ENCODE measurements at places on chromosomes 2 and 18.

GRCh38 chr2:209321076-209321475 is 102.8 kb upstream of the MAP2 start:
- DNase-seq, result no peak

- no peak for DNase-seq
These were observed 253.4 kb upstream of the ZSWIM2 start for GRCh38 chr2:187102381-187102780.

DNA sequence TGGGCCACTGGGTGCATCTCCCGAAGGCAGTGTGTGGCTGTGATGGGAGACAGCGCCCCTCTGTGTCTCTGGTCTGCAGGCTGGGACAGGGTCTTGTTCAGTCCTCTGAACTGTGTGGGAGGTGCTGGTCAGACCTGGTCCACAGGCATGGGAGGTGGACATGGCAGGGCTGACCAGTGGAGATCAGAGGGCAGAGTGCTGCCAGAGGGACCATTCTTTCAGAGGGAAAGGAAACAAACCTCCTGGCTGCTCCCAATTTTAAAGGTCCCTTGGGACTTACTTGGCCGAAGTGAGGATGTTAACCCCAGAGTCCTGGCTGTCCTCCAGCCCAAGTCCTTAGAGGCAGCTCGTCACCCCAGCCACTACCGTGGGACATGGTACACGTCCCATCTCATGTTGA is 4.0 kb downstream of the CAPN13 start:
- no peak for DNase-seq

DNA sequence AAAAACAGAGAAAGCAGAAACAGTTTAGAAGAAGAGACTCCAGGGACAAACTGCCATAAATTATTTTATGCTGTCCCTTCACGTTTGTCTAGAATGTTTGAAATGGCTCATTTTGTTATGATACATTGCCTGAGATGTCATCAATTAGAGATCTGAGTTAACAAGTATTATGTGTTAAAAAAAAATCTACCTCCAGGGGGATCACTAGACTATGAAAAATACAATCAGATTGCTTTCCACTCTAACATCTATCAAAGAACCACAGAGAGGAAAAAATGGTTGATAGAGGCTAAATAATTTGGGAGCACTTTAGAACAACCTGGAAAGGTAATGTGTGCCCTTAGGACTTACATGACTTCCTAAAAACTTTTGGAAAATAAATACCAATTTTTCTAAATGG is 103.8 kb upstream of the CCDC150 start:
- no peak for DNase-seq

DNA sequence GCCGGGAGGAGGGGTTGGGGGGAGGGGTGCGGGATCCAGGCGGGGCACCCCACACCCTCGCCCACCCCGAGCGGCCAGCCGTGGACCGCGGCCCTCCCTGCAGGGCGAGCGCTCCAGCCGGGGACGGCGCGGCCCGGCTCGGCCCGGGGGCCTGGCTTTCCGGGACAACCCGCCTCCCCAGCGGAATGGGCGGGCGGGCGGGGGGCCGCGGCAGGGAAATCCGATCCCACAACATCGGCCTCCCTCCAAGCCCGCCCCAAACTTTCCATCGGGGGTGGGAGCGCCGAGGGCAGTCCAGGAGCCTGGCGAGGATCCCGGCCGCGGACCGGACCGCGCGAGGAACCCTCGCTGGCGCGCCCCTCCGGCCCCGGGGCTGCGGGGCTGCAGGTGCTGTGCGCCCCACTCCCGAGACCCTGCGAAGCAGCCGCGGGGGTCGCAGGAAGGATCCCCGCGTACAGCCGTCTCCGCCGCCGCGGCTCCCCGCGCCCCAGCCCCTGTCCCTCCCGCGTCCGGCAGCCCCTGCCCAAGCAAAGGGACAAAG is 529 bp downstream of the SEMA4C start:
- DNase-seq, result no peak

- no peak for DNase-seq
These were observed 183.8 kb downstream of the MYT1L start for GRCh38 chr2:2146969-2147900.

DNA sequence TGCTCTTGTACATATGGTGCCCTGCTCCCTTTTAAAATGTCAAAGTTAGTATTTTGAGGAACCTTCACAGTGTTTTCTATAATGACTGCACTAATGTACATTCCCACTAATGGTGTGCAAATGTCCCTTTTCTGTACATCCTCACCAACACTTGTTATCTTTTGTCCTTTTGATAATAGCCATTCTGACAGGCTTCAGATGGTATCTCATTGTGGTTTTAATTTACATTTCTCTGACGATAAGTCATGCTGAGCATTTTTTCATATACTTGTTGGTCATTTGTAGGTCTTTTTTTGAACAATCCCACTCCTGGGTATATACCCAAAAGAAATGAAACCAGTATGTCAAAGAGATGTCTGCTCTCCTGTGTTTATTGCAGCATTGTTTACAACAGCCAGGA is 268.3 kb downstream of the FBXO15 start:
- DNase-seq, result no peak

DNA sequence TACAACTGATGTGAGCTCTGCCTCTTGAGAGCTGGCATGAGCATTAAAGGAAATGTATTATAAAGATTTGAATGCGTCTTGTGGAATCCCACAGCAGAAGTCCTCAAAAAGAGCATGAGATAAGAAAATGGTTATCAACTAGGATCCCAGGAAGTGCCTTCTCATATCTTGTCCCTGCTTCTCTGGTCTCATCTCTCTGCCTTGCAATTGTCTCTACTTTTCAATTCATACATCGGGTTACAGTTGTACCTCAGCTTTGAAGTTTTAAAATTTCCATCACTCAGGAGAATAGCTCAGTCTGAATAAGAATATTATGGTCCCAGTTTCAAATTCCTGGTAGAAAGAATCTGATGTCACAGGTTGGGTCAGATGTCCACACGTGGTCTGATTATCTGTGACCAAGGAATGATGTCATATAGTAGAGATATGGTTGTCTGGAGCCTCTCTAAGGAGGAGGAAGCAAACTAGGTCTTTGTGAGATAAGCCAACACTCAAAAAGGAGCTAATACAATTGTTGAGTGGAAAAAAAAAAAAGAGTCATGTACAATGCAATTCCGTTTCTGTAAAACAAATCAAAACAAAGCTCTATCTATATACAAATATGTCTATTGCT is 21.7 kb upstream of the CCDC88A start:
- no peak for DNase-seq

GRCh38 chr2:24220554-24221291 is 45.9 kb downstream of the FAM228A start:
- no peak for DNase-seq

DNA sequence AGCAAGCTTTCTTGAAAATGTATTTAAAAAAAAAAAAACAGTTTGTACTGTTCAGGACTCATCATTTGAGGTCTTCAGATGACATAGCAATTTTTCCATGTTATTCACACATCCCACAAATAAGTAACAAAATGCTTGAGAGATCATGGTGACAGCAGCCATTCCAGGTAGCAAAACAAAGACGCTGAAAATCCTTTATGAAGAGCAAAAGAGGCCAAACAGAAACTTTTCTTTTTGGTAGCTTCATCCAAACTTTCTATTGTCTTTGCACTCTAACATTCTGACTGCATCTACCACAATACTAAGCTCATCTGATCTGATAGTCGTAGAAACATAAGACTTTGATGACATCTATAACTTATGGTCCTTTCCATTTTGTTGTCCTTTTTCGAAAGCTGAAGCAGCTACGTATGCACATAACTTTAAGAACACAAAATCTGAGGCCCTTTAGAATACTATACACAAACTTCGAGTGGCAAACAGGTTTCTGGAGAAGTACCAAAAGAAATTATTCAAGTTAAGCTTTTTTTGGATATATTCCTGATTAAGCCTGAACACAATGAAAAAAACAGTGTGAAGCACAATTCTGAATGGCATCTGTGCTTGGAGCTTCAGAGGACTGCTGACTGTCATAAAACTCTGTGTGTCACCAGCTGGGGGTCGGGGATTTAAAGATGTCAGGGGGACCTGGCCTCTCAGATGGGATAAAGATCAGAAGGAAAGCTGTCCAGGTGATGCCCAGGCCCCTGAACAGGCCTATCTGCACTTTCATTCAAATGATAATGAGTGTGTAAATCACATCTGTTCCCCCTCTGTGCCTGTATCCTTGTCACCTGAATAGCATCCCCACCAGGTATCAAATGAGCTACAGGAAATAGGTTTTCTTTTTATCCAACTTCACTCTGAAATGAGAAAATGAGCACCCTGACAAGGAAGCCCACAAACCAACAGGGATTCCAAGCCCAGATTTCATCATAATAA is 75.8 kb downstream of the ZEB2 start:
- no peak for DNase-seq

DNA sequence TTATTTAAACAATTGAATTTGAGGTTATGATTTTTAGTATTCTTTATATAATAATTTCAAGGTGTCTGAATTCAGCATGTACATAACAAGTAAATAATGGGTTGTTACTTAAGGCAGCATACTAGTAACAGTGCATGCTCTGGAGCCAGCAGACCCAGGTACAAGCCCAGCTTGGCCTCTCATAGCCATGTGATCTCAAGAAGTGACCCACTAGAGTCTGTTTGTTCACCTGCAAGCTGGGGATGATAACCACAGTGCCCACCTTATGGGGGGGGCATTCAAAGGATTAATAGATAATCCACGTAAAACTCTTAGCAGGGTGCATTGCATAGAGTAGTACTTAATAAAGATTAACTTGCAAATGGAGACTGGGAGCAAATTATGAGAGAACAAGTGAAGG is 163.6 kb downstream of the TRABD2A start:
- DNase-seq, result no peak

DNA sequence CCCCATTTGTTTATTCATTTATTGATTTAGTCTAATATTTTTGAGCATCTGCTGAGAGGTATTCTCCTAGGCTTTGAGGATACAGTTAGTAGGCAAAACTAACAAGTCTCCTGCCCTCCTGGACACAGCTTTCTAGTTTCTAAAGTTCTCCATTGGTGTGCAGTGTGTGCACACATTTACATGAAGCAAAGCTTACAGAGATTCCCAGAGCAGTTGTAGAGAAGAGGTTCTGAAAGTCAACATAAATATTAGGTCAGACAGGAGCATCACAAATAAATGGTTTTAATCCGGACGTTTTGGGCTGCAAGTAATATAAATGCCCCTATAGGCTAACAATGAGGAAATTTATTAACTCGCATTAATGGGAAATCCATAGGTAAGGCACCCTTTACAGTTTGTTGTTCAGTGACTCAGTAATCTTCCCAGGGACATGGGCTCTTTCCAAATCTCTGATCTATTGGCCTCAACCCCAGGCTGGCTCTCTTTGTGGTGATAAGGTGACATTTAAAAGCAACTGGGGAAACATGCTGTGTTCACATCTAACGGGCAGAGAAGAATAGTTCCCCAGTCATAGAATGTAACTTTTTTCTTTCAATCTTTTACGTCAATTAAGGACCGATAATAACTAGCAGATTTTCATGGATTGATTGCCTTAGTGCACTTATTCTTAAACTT is 407.2 kb downstream of the PTPRM start:
- no peak for DNase-seq

DNA sequence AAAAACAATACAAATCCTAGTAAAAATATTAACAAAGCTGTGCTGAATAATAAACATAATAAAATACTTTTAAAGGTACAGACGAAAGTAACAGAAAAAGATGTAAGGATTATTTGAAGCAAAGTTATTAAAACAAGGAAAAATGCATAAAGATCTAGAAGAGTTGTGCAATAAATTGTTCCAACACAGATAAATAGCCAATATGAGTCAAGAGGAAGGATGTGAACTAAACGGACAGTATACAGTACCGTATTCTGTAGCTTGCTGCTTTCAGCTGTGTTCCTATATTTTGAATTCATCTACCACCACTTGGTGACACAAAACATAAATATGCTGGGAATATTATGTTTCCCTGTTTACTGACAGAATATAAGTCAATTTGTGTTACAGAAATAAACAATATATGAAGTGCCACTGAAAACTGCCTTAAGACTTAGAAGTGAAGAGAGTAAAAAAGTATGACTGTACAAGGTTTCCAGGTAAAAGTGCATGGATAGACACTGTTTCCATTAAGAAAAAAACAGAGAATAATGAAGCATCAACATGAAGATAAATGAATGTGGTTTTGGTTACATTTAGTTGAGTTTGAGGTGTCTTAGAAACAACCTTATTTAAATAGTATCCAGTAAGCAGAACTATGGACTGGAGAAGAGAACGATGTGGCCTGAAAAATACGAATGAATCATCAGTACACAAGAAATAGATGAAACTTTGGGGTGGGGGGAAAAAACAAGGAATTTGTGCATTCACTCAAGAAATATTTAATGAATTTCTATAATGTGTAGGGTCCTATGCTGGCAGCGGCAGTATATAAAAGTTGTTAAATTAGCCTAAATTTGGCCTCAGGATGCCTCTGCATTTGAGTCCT is 13.1 kb downstream of the PPP3R1 start:
- DNase-seq, result no peak

DNA sequence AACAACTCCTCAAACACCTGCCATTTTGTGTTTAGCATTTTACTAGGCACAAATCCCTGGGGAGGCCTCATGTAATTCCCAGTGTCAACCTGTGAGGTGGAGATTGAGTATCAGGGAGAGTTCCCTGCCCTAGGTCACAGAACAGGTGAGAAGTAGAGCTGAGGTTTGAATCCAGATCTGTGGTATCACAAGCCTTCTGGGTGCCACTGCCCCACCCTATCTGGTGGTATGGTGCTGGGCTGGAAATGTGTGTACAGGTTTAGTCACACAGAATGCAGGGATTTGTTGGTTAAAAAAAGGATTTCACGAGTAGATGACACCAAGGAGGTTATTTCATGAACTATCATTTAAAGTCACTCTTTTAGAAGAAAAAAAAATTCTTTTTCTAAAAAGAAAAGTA is 35.7 kb upstream of the PKDCC start:
- DNase-seq, result no peak

GRCh38 chr18:111306-112014 is 46.9 kb upstream of the USP14 start:
- DNase-seq, result peak; percentile 51

- DNase-seq, result no peak
These were observed 259.8 kb upstream of the LYPD1 start for GRCh38 chr2:132929786-132930185.

DNA sequence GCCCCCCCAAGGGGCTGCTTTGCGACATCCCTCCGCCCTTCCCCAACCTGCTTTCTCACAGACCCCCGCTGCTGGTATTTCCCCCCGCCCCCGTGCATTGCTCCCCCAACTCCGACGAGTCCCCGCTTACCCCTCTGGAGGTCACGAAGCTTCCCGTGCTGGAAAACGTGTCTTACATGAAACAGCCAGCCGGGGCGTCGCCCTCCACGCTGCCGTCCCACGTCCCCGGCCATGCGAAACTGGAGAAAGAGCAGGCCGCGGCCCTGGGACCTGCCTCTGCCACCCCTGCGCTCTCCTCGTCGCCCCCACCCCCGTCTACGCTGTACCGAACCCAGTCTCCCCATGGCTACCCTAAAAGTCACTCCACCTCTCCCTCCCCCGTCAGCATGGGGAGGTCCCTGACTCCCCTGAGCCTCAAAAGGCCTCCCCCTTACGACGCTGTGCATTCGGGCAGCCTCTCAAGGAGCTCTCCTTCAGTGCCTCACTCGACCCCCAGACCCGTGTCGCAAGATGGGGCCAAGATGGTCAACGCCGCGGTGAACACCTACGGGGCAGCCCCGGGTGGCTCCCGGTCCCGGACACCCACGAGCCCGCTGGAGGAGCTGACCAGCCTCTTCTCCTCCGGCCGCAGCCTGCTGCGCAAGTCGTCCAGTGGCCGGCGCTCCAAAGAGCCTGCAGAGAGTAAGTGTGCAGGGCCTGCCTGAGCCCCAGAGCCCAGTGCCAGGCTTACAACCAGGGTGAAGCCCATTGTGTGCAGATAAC is 183.0 kb downstream of the NYAP2 start:
- no peak for DNase-seq

- DNase-seq, result no peak
These were observed 467.9 kb downstream of the MBD2 start for GRCh38 chr18:53756610-53756972.

All from T follicular helper cell (primary cell).